A673 (cell line): ENCODE measurements at places on chromosomes 12 and 14.
A peak's percentile ranks its signal among the peaks of the same experiment; 100 is the strongest.

DNA sequence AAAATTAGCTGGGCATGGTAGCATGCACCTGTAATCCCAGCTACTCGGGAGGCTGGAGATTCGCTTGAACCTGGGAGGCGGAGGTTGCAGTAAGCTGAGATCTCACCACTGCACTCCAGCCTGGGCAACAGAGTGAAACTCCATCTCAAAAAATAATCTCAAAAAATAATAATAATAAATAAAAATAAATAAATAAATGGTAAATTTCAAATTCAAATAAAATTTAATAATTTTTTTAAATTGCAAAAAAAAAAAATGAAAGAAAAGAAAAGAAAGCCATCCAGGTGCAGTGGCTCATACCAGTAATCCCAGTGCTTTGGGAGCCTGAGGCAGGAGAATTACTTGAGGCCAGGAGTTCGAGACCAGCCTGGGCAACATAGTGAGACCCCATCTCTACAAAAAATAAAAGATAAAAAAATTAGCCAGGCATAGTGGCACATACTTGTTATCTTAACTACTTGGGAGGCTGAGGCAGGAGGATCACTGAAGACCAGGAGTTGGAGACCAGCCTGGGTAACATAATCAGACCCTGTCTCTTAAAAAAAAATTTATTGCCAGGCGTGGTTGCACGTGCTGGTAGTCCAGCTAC is 36.4 kb downstream of the ALDH2 start:
- no peak for DNase-seq
- no peaks in the 10 kb centered on the region for H3K27me3 ChIP-seq
- H3K36me3 ChIP-seq, result peaks cover 5% of the 10 kb centered on the region
- H3K4me3 ChIP-seq, result no peak overlapping the region
- no peaks in the 10 kb centered on the region for H3K4me1 ChIP-seq
- no peak overlapping the region for H3K27ac ChIP-seq

DNA sequence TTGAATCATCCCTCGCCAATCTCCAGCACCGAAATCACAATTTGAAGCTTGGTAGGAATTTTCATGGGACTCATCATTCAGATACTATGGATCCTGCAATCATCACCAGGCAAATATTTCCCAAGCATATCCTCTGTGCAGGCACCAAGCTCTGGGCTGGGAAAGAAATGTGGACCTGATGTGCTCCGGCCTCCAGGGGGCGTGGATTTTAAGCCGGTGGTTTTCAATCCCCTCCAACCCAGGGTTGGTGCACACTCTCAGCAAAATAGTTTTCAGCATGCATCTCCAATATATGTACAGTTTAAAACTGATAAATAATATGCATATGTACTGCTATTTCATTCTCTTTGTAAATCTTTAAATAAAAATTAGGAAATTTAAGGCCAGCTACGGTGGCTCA is 98.9 kb downstream of the RBM19 start:
- no peaks in the 10 kb centered on the region for H3K27me3 ChIP-seq
- no peaks in the 10 kb centered on the region for H3K36me3 ChIP-seq
- DNase-seq, result no peak

DNA sequence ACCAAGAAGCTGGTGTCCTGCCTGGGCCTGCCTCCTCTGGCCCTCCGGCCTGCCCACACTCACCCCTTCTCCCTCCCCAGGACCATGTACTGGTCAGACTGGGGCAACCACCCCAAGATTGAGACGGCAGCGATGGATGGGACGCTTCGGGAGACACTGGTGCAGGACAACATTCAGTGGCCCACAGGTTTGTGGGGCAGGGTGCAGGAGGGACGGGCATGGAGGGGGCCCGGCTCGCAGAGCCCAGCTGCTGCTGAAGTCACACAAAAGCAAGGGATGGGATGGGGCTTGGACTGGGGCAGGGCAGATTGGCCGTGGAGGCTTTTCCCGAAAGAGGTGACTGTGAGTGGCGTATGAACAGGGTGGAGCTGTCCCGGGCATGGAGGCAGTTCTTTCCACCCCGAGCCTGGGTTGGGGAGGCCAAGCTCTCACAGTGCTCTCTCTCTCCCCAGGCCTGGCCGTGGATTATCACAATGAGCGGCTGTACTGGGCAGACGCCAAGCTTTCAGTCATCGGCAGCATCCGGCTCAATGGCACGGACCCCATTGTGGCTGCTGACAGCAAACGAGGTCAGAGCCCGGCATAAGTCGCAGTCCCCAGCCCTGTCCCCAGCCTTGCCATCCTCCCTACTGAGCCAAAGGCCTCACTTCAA is 7.8 kb upstream of the NXPH4 start:
- H3K4me1 ChIP-seq, result peaks cover 5% of the 10 kb centered on the region
- H3K4me3 ChIP-seq, result no peak overlapping the region
- H3K36me3 ChIP-seq, result no peaks in the 10 kb centered on the region
- no peak overlapping the region for H3K27ac ChIP-seq

DNA sequence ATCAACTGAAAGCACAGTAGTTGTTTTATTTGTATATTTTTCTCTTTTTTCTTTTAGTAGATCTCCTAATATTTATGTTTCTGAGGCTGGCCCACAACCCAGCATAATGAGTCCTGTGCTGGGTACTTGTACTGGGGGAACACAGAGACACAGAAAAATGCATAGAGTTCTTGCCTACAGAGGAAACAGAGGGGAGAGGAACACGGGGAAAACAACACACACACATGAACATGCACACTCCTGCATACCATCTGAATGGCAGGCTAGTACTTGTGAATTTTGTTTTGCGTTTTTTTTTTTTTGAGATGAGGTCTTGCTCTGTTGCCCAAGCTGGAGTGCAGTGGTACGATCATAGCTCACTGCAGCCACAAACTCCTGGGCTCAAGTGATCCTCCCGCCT is 21.3 kb downstream of the PITPNM2 start:
- DNase-seq, result no peak
- peaks cover 5% of the 10 kb centered on the region for H3K4me1 ChIP-seq
- no peak overlapping the region for H3K27ac ChIP-seq
- no peaks in the 10 kb centered on the region for H3K36me3 ChIP-seq
- H3K4me3 ChIP-seq, result no peak overlapping the region

DNA sequence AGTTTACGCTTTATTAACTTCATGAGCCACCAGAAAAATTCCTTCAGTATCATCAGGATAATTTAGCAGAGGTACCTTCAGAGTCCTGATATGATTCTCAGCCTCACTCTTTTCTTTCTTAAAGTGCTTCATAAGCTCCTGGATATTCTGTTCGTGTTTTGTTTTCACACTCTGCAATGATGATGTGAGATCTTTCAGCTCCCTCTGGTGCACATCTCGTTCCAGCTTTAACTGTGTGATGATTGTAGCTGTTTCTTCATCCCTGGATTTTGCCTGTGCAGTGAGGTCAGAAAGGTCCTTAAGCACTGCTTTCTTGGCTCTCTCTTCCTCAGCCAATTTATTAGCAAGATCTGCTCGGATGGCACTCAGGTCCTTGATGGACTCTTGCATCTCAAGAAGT is 156.7 kb downstream of the CEP128 start:
- H3K27me3 ChIP-seq, result no peaks in the 10 kb centered on the region
- no peak for DNase-seq
- no peaks in the 10 kb centered on the region for H3K36me3 ChIP-seq
- no peak overlapping the region for H3K4me3 ChIP-seq

DNA sequence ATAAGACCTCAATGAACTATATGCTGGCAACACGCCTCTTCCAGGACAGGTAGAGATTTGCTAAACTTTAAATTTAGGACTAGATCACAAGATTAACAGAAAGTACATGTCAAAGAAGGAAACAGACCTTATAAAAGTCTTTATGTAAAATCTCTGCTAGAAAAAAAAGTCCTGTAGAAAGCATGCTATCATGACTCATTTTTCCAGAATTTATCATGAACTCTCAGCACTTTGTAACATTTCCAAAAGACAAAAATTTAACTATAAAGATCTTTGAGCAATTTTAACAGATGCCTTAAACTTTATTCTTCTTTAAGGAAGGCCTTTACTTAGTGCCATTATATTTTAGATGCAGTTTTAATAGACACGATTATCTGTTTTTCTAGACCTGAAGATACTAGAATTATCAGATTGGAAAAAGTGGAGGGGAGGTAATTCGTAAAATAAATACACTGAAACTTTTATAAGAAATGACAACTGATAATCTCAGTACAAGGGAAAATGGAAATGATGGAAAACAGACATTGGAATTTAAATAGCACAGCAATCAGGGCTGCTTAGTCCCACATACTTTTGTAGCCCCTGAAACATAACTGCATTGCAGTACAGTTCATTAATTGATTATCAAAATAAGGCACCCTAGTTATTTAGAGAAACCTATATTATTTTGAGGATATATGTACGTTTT is 92.0 kb downstream of the TTLL5 start:
- H3K27me3 ChIP-seq, result no peaks in the 10 kb centered on the region
- no peaks in the 10 kb centered on the region for H3K4me1 ChIP-seq
- no peak for DNase-seq
- H3K27ac ChIP-seq, result no peak overlapping the region

- H3K4me1 ChIP-seq, result no peaks in the 10 kb centered on the region
- no peak overlapping the region for H3K4me3 ChIP-seq
- H3K27me3 ChIP-seq, result peaks cover 7% of the 10 kb centered on the region
- H3K36me3 ChIP-seq, result no peaks in the 10 kb centered on the region
- no peak overlapping the region for H3K27ac ChIP-seq
These were observed 136.0 kb downstream of the KSR2 start for GRCh38 chr12:117832459-117833457.

GRCh38 chr12:106757623-106758348 is 16.7 kb upstream of the RIC8B start:
- no peaks in the 10 kb centered on the region for H3K27me3 ChIP-seq
- H3K4me3 ChIP-seq, result no peak overlapping the region
- no peak overlapping the region for H3K27ac ChIP-seq

DNA sequence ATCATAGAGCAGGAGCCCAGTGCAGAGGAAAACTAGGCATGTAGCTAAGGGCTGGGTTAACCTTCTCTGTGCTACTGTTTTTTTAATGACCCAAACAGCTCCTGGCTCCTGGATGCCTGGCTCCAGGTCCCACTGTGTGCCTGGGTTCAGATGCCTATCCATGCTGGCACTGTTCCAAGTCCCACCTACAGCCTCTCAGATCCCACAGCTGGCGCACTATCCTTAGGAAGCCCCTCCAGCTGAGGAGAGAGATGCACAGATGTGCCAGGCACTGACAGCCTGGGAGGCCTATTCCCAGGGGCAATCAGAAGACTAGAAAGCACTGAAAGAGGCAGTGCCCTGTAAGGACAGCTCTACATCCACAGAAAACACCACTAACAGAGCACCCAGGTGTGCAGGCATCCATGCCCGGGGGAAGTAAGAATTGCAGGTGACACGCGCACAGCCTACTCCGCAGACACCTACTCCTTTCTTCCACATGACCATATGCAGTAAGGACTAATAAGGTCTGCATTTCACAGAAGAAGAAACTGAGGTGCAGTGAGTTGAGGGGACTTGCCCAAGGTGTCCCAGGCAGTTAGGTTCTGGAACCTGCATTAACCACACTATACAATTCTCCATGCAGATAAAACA is 51.2 kb downstream of the PITPNM2 start:
- no peak for DNase-seq
- H3K27me3 ChIP-seq, result no peaks in the 10 kb centered on the region
- no peak overlapping the region for H3K27ac ChIP-seq
- no peak overlapping the region for H3K4me3 ChIP-seq
- H3K4me1 ChIP-seq, result no peaks in the 10 kb centered on the region
- H3K36me3 ChIP-seq, result no peaks in the 10 kb centered on the region

- H3K27ac ChIP-seq, result no peak overlapping the region
- no peaks in the 10 kb centered on the region for H3K36me3 ChIP-seq
- DNase-seq, result peak; percentile 76
These were observed 27.4 kb upstream of the GUCY2C start for GRCh38 chr12:14723763-14724162.

- no peaks in the 10 kb centered on the region for H3K27me3 ChIP-seq
- no peaks in the 10 kb centered on the region for H3K36me3 ChIP-seq
- H3K27ac ChIP-seq, result no peak overlapping the region
- peak; percentile 33 for DNase-seq
These were observed 67.8 kb downstream of the VWF start for GRCh38 chr12:6056406-6057240.

- H3K4me1 ChIP-seq, result no peaks in the 10 kb centered on the region
- H3K27ac ChIP-seq, result no peak overlapping the region
- no peak for DNase-seq
- H3K4me3 ChIP-seq, result no peak overlapping the region
- no peaks in the 10 kb centered on the region for H3K27me3 ChIP-seq
- H3K36me3 ChIP-seq, result no peaks in the 10 kb centered on the region
These were observed 895.6 kb downstream of the SLC6A15 start for GRCh38 chr12:84016956-84017355.

GRCh38 chr12:16094437-16094836 is 183.0 kb downstream of the SLC15A5 start:
- no peak overlapping the region for H3K27ac ChIP-seq
- no peak for DNase-seq
- H3K4me1 ChIP-seq, result peaks cover 35% of the 10 kb centered on the region
- no peaks in the 10 kb centered on the region for H3K36me3 ChIP-seq
- no peak overlapping the region for H3K4me3 ChIP-seq

DNA sequence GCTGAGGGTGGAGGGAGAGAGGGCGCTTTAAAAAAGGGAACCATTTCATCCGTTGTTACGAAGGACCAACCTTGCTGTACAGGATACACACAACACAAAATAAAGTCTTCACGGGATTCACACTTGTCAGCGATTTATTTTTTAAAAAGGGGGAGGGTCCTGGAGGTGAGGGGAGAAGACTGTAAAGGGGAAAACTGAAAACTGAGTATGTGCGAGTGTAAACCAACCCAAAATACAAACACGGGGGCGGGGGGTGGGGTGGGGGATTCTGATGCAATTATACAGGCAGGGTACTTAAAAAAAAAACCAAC is 499 bp upstream of the PRKAG1 start:
- peak overlapping the region; percentile 82 for H3K4me3 ChIP-seq
- peaks cover 34% of the 10 kb centered on the region for H3K36me3 ChIP-seq
- no peak for DNase-seq
- peaks cover 16% of the 10 kb centered on the region for H3K4me1 ChIP-seq
- no peaks in the 10 kb centered on the region for H3K27me3 ChIP-seq
